Left kidney (tissue), 8 donors: ENCODE measurements at places on chromosomes 13 and 19. TPM values are rescaled to one million over a fixed set of nuclear protein-coding genes. Genes with fewer than 3 reads are reported as not detected.

GRCh38 chr13:74773248-74773647, 639.0 kb upstream of the KLF12 start:
- DNase-seq, result no peak

- no peak for DNase-seq
Measured at GRCh38 chr13:90447734-90448101, 899.8 kb upstream of the MIR17HG start.

GRCh38 chr19:567296-567900, 5.0 kb upstream of the BSG start:
- no peak for DNase-seq

PGLYRP1 gene
- polyA plus RNA-seq, result 0.32 TPM

AP3D1 gene
- polyA plus RNA-seq, result 110 TPM
